Muscle of arm (tissue), 14 donors: ENCODE measurements at places on chromosomes 6 and 20.

- no peak for DNase-seq
Measured at GRCh38 chr20:40744818-40745175, 55.8 kb upstream of the MAFB start.

DNA sequence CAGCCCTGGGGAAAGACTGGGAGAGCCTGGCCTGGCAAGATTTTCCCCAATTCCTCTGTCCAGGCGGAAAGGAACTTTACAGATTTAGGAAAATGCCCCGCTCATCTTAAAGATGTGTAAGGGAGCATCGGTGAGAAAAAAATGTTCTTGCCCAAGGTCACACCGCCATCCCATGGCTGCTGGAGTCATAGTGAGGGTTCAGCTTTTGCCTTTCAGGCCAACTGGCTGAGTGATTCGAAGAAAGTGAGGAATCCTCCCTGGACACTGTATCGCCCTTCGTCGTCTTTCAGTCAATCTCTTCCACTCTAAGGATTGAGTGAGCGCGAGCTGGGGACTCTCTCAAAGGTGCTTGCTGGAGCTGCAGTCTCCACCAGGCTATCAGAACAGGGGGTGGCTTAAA is 1.4 kb downstream of the WFDC2 start:
- no peak for DNase-seq

GRCh38 chr6:132746048-132746447 is 11.7 kb downstream of the VNN2 start:
- DNase-seq, result no peak

- no peak for DNase-seq
Measured at GRCh38 chr20:42391807-42392206, 773.6 kb upstream of the CHD6 start.

- DNase-seq, result no peak
Measured at GRCh38 chr6:117397536-117398227, 28.1 kb downstream of the ROS1 start.

DNA sequence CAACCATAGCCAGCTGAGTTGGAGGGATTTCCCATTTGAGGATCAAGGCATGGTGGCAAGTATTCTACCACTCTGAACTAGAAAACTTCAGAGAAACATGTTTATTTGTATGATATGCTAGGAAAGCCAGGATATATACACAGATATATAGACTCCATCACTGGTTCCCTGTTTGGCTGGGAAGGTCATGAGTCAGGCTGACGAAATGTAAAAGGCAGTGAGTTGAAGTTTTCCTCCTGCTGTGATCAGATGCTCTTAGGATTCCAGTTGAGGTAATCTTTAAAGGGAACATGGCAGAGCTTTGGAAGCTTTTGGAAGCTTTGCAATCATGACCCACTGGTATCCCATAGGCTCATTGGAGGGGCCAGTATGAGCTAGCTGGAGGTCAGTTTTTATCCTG is 1369.1 kb downstream of the EPHA7 start:
- DNase-seq, result no peak

DNA sequence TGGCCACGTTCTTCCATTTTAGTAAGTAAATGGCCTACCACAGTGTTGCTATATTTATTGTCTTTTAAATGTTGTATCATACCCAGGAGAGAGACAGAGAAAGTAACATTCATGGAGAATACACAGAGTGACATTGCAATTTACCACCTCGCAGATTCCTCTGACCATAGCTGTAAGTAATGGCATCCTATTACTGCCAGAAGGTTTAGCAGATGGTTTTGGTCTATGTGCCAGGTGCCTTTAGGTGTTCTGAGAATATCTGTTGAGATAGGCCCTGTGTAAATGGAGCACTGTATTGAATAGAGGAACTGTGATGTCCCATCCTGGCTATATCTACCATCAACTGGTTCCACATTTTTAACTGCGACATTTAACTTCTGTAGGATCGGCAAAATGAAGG is 559.6 kb downstream of the KIF16B start:
- no peak for DNase-seq

- peak; percentile 68 for DNase-seq
Measured at GRCh38 chr20:17870086-17870740, 98.4 kb downstream of the SNX5 start.

DNA sequence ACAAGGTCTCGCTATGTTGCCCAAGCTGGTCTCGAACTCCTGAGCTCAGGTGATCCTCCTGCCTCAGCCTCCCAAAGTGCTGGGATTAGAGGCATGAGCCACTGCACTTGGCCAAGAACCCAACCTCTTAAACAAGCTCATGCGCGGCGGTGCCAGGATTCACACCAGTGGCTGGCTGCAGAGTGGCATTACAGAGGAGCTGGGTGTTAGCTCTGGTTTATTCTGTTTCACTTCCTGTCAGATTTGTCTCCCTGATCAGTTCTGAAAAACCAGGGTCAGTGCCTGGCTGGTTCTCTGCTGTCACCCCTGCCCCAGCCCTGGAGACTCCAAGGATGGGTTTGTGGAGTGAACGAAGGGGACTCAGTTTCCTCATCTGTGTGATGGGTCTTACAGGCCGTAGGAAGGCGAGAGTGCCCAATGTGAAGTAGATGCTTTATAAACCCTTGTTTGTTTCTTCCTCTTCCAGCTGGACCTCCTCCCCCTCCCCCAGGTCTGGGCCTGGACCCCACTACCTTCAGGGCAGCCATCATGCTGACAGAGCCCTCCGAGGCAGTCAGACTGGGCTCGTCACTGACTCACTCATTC is 63.4 kb downstream of the UBE2V1 start:
- no peak for DNase-seq

GRCh38 chr6:157561929-157562810 is 181.2 kb downstream of the ZDHHC14 start:
- DNase-seq, result no peak

DNA sequence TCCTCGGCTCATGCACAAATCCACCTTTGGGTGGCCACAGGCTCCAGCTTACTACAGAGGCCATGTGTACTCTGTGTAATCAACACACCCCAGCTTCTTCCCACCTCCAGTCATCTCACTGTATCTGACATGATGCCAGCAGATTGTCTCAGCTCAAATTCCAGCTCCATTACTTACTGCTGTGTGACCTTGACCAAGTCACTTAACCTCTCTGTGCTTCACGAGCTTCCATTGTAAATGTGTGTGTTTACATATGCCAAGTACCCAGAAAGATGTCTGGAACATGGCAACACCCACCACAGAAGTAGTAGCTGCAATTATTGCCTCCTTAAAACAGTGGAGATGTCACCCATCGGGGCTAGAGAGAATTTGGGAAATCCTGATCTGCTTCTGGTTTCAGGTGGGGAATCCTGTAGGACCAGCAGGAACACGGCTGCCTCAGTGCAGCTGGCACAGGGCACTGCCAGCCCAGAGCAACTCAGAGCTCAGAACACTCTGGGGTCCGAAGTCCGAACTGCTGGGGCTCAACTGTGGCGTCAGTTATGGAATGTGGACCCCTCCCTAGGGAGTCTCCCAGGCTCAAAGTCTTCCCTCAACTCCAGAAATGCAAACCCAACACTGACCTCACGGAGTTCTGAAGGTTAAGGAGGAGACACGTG is 21.2 kb upstream of the HLA-B start:
- no peak for DNase-seq

- no peak for DNase-seq
Measured at GRCh38 chr6:166307082-166308032, 835 bp downstream of the PRR18 start.

GRCh38 chr20:42589976-42590639 is 599.6 kb downstream of the PTPRT start:
- DNase-seq, result no peak

GRCh38 chr6:35757456-35758123 is 18.8 kb upstream of the CLPSL2 start:
- no peak for DNase-seq

- DNase-seq, result no peak
Measured at GRCh38 chr20:47310729-47311128, 45.8 kb downstream of the ZMYND8 start.
